Urinary bladder (tissue), 4 donors: ENCODE measurements at places on chromosomes 5 and 9. TPM values are rescaled to one million over a fixed set of nuclear protein-coding genes. Genes with fewer than 3 reads are reported as not detected.

GRCh38 chr9:129875687-129876395, 40.6 kb downstream of the USP20 start:
- no peak for DNase-seq

DNA sequence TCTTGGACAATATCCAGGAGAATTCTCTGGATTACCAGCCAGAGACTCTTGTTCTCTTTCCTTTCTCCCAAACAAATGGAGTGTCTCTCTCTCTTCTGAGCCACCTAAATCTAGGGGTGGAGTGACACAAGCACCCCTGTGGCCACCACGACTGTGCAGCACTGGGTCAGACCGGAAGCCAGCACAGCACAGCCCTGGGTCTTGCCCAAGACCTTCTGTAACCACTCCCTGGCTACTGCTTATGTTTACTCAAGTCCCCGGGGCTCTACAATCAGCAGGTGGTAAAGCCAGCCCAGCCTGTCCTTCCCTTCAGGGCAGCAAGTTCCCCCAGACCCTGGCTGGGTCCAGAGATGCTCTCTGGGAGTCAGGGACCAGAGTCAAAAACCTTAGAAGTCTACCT, 110.0 kb upstream of the TUT7 start:
- DNase-seq = no peak

DNA sequence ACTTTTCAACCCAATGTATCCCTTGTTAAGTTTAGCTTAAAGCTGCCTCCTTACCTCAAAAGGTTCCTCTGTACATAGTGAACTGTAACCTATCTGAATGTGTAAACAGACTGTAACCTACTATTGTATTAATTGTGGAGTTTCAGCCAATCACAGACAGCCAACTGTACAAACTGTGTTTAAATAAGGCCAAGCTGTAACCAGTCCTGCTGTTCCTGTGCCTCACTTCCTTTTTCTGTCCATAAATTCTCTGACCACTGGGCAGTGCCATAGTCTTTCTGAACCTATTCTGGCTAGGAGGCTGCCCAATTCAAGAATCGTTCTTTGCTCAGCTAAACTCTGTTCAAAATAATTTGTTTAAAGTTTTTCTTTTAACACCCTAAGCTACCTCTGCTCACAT, 74.7 kb upstream of the DAPK1 start:
- no peak for DNase-seq

DNA sequence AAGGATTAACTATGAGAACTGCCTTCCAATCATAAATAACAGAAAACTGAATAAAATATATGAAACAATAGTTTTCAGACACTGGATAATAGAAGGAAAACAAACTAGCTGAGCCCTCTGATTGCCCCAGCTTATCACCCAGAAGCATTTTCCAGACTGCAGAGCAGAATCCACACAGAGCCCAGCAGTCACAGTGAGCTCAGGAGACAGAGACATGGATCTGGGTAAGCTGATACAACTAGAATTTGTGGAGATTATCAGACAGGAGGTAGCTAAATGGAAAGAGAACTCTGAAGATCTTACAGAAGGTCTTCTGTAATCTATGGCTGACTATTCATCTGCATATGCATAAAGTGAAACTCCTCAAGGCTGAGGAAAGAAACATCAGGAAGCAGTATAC, 128.8 kb downstream of the NR2F1-AS1 start:
- no peak for DNase-seq

- DNase-seq = no peak
Observed at GRCh38 chr9:103839197-103839596, 254.9 kb upstream of the SMC2 start.

- no peak for DNase-seq
Observed at GRCh38 chr9:132404228-132404881, 2.3 kb downstream of the TTF1 start.

Gene SLCO6A1
- not detected for total RNA-seq

Gene LSM11
- 15.5 TPM for total RNA-seq
